NAMALWA (cell line): ENCODE measurements at places on chromosomes 4 and X.
A peak's percentile ranks its signal among the peaks of the same experiment; 100 is the strongest.

GRCh38 chr4:61571761-61572559 is 371.8 kb downstream of the ADGRL3 start:
- DNase-seq = no peak

GRCh38 chrX:13044441-13044840 is at the start of gene FAM9C:
TSS of gene FAM9C (minus strand) at chrX:13044620. CDS start at chrX:13043789, 831 bp downstream.
- DNase-seq = no peak

GRCh38 chrX:653306-653705 is 22.7 kb downstream of the SHOX start:
- DNase-seq = no peak

DNA sequence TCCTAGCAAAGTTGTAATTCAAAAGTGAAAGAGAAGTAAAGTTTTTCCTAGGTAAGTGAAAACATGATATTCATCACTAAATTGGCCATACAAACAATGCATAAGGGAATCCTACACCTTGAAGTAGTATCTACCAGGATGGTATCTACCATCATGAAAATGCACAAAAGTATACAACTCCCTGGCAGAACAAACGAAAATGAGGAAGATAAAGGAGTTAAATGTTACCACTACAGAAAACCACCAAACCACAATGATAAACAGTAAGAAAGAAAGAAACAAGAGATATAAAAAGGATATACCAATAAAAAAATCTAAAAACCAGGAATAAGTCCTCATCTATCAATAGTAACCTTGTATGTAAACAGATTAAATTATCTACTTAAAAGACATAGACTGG is 26.9 kb downstream of the GK2 start:
- DNase-seq = no peak

DNA sequence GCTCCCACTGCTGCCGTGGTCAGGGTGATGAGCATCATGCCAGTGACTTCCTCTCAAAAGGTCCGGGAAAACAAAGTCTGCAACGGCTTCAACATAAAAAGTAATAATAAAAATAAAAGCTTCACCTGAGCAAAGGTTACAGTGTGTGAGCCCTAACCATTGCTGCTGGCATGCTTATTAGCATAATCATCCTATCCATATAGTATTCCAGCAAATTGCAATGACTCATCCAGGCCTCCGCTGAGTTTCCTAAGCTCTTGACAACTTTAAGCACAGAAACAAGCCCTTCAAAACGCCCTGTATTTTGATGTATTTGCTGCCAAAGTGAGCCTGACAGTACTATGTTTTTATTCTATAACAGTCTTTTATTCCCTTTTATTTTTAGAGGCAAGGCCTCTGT is 100.5 kb downstream of the AASDH start:
- no peak for DNase-seq

GRCh38 chr4:112130906-112131305 is 14.3 kb upstream of the FAM241A start:
- DNase-seq = no peak

DNA sequence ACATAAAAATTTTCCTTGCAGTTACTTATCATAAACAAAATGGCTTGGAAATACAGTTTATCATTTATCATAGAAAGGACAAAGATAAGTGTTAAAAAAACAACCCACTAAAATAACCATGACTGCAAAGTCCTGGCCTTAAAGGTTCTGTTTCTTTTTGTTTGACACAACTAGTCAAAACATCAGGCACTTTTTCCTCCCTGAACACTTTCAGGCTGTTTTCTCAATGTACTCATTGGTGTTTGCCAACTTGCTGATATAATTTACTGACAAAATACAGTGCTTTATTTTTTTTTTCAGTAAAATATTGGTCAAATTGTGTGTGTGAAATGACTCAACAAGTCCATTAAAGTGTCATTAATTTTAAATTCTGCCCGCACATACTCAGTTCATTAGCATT is 156.6 kb downstream of the ADGRL3 start:
- no peak for DNase-seq

- DNase-seq = no peak
Observed at GRCh38 chr4:2977211-2978088, 14.1 kb downstream of the GRK4 start.

- DNase-seq = no peak
Observed at GRCh38 chr4:76515975-76516843, 81.2 kb downstream of the SHROOM3 start.

GRCh38 chrX:30875957-30876356 is 13.1 kb downstream of the TAB3 start:
- no peak for DNase-seq

GRCh38 chrX:482192-482701 is 95.5 kb upstream of the PPP2R3B start:
- no peak for DNase-seq

DNA sequence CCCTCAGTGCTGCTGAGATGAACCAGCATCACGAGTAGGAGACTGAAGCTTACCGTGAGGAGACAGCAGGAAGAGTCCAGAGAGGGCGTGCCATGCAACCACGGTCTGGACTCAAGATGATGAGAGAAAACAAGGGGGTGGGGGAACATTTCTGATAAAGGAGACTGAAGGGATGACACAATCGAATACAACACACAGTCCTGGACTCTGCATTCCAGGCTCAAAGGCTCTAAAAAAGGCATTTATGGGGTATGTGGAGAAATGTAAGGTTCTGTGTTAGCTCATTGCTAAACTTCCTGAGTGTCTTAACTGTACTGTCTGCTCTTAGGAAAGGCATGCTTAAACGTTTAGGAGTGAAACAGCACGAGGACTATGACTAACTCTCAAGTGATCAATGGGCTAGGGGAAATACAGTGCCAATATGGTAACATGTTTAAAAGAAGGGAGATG is 20.6 kb upstream of the IRAK1 start:
- DNase-seq = no peak

- DNase-seq = no peak
Observed at GRCh38 chr4:168535689-168536088, 38.8 kb downstream of the PALLD start.

- DNase-seq = no peak
Observed at GRCh38 chr4:82797405-82798111, 1.0 kb downstream of the SCD5 start.

- DNase-seq = no peak
Observed at GRCh38 chrX:22035236-22035635, 3.1 kb downstream of the PHEX start.

DNA sequence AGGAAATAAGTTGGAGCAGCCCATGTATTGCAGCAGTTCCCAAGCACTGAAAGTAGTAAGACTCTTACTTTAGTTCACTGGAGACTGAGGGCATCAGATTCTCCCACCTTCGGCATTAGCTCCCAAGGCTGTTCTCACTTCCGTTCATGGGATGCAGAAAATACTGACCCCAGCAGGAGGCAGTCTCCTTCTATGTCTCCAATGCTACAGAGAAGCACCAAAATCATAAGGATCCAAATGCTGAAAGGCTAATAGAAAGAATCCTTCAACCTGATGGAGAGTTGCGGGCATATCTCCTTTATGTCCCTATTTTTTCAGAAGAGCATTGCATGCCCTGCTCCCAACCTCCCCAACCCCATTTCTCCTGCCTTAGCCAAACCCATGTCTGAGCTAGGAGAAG is 32.4 kb downstream of the ADH7 start:
- DNase-seq = peak; percentile 2

- no peak for DNase-seq
Observed at GRCh38 chr4:171843456-171843855, 30.3 kb downstream of the GALNTL6 start.

DNA sequence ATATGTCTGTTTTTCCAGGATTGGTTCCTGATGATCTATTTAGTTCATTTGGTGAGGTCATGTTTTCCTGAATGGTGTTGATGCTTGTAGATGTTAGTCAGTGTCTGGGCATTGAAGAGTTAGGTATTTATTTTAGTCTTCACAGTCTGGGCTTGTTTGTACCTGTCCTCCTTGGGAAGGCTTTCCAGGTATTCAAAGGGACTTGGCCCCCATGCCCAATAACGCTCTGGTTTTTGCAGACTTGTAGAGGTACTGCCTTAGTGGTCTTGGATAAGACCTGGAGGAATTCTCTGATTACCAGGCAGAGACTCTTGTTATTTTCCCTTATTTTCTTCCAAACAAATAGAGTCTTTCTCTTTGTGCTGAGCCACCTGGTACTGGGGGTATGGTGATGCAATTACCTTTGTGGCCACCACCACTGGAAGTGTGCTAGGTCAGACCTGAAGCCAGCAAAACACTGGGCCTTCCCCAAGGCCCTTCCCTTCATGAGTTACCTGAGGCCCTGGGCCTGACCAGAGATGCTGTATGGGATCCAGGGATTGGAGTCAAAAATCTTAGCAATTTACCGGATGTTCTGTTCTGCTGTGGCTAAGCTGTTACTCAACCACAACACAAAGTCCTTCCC is 63.3 kb upstream of the RXFP1 start:
- no peak for DNase-seq

GRCh38 chr4:83535520-83536361 is at the start of gene GPAT3:
TSS of gene GPAT3 (plus strand) at chr4:83536108. CDS start at chr4:83536623, 515 bp downstream.
- no peak for DNase-seq

DNA sequence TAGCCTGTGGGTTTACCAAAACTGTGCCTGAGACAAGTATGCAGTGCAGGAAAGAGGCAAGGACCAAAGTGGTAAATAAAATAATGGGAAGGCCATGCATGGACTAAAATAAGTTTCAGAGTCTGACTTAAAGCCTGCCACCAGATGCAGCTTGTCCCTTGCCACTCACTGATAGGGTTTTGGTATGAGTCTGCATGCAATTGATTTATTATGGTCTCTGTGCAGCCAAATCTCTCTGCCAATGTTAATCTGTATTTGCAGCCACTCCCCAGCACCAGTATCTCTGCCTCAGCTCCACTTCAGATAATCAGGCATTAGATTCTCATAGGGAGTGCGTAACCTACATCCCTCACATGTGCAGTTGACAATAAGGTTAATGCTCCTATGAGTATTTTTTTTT is 5.5 kb upstream of the FGF2 start:
- no peak for DNase-seq

DNA sequence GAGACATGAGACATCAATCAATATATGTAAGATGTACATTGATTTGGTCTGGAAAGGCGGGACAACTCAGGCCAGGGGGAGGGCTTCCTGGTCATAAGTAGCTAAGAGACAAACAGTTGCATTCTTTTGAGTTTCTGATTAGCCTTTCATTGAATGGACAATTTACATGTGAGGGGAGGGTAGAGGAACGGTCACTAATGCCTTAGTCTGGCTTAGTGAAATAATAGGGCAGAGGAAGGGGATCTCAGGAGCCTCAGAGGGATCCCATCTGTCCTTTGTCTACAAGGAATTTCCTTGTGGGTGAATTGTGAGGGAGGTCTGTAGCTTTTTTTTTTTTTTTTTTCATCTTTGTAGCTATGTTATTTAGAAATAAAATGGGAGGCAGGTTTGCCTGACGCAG is 88.3 kb downstream of the GK start:
- DNase-seq = no peak

- DNase-seq = no peak
Observed at GRCh38 chr4:144667500-144667899, 21.5 kb downstream of the HHIP start.

- DNase-seq = no peak
Observed at GRCh38 chr4:177673985-177674489, 231.8 kb upstream of the AGA start.

DNA sequence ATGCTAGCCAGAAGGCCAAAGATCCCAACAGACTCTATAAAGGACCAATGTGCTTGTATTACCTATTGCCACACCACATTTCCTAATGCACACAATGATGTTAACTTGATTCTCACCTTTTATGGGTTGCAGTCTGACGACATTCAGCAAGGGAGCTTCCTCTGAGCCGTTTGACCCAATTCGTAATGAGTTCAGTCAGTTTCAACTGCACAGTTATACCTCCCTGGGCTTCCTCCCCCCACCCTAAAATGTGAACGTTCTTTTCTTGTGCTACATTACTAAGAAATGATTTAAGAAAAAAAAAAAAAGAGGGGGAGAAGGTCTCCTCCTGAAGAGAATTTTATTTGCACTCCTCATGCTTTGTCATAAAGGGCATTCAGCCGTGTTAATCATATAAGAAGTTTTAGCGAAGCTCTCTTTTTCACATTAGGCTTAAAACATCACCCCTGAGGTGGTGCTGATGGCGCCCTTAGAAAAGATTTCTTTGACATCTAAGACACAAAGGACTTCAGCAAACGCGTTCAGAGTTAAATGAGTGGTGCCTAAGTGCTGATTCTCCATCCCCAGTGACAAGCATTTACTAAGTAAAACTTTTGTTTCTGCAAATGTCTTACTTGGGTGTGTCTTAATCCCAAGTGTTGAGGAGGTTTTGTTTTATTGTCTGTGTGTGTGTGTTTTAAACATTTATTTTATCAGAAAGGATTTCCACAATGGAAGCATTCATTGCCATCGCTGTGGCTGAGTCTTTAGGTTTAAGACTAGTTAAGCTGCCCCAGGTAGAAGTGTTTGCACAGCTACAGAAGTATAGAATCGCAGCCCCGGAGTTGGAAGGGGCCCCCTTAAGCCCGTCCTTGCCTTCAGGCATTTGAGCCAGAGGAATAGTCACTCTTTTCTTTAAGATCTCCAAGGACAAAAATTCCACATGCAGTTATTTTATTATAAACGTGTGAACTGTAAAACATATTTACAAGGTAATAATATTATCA is 15.2 kb upstream of the GPC3 start:
- DNase-seq = no peak

DNA sequence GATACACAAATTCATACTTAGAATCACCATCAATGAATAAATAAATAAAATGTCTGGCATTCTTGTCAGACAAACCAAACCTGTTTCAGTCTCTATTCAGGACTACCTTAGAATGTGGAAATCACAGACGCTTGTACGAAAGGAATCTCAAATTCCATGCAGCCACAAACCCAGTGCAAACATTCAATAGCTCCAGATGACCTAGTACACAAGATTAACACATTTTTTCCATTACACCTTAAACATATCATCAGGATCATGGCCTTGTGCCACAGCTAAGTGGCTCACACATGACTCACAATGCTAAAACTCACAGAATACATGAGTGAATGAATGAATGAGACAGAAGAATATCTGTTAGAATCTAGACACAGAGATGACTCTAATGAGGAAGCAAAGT is 134.2 kb downstream of the PWWP3B start:
- DNase-seq = no peak

- no peak for DNase-seq
Observed at GRCh38 chr4:53432528-53433424, 55.3 kb downstream of the FIP1L1 start.

- DNase-seq = peak; percentile 37
Observed at GRCh38 chrX:42615161-42615563, 162.8 kb downstream of the PPP1R2C start.

DNA sequence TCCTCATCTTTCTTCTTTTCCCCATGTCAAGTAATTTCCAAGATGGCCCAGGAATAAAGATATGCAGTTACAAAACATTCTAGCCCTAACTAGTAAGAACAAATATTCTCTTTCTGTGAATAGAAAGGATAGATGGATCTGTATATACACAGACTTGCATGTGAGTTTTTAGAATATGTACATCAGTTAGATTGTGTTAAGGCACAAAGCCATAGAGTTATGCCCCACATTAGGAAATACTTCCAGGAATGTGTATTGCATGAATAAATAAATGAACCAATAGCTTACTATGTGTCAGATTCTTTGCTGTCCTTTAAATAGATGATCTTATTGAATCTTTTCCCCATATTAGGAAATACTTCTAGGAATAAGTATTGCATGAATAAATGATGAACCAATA is 46.0 kb upstream of the TMPRSS11E start:
- DNase-seq = no peak

- no peak for DNase-seq
Observed at GRCh38 chr4:141587897-141588296, 48.5 kb upstream of the IL15 start.

- DNase-seq = no peak
Observed at GRCh38 chr4:41362621-41363383, 106.1 kb downstream of the UCHL1 start.

- DNase-seq = no peak
Observed at GRCh38 chr4:2643555-2643954, 107.1 kb downstream of the FAM193A start.
